ENCODE measurements at places on chromosomes 7 and 10.

DNA sequence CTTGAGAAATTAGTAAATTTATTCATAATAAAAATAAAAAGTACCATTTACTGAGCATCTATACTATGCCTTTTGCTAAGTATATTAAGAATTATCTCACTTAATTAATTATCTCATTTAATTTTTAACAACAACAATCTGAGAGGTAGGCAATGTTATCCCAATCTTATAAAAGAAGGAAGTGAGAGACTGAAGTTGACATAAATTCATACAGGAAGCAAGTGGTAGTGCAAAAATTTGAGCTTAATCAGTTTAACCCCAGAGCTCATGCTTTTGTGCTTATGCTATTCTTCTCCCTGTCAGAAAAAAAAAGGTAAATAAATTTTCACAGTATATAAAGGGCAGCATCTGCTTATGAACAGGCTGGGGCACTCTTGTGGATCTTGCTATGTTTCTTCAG, 2.7 kb upstream of the LIPF start:
- no peak for DNase-seq

- DNase-seq = no peak
Observed at GRCh38 chr7:41773756-41774155, 70.9 kb upstream of the INHBA start.

DNA sequence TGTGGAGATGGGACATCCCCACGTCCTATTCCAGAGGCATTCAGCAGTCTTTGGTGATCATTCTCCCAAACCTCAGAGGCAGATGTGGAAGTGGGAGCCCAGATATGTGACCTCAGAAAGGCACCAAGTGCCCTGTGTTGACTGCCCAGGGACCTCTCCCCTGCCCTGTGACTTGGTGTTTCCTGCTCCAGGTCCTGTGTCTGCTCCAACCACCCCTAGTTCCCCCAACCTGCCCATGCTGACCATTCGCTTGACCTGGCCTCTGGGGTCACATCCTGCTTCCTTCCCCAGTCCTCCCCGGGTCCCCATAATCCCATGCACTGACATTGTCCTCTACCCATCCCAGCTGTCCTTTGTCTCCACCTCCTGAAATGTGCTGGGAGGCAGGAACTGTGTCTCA, 7.6 kb downstream of the CYP26A1 start:
- no peak for DNase-seq

DNA sequence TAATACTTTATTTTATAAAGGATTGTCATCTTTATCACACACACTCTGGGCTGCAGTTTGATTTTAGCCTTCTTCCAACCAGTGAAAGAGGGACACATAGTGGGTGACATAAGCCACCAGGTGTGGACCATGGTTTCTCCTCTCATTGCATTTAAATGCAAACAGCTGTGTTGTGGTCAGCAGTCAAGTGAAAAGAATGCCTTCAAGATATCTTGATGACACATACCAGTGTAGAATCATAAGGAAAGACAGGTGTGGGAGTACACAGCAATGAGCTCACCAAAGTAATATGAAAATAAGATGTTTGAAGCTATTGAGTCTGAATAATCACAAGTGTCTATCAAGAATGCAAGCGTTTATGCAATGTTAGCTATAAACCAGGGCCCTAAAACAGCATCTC, 580.0 kb downstream of the XPNPEP1 start:
- DNase-seq = no peak

- DNase-seq = no peak
Observed at GRCh38 chr10:27494116-27494805, 9.8 kb upstream of the RAB18 start.

DNA sequence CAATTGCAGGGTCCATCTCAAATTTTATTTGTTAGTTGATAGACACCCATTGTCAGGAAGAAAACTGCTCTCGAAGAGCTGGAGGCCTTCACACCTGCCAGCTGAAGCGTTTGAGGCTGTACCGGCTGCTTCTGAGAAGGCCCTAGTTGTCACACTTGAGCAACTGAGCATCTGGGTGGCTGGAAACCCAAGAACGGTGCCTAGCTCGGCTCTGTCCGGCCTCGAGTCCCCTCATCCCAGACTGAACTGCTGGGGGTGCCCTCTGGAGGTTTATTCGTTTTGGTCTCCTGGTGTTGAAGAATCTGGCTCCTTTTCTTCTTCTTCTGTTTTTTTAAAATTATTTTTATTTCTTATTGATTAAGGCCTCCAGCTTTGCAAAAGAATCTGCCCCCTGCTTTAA, 59.3 kb upstream of the EXOC6 start:
- DNase-seq = no peak

DNA sequence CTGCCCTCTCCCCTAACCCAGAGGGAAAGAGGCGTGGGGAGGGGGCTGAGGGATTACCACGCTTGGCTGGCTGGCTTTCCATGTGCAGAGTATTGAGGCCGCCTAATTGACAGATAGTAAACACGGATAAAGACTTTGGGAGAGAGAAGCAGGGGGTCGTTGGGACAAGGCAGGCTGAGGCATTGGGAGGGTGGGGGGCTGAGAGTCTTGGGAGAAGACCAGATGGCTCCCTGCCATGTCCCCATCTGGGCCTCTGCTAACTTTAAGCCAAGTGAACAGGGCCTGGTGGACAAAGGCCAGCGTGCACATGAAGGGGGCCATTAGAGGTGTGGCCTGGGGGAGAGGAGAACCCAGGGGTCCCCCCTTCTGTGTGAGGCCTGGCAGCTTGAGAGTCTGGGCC, 55.4 kb upstream of the MXI1 start:
- DNase-seq = no peak

DNA sequence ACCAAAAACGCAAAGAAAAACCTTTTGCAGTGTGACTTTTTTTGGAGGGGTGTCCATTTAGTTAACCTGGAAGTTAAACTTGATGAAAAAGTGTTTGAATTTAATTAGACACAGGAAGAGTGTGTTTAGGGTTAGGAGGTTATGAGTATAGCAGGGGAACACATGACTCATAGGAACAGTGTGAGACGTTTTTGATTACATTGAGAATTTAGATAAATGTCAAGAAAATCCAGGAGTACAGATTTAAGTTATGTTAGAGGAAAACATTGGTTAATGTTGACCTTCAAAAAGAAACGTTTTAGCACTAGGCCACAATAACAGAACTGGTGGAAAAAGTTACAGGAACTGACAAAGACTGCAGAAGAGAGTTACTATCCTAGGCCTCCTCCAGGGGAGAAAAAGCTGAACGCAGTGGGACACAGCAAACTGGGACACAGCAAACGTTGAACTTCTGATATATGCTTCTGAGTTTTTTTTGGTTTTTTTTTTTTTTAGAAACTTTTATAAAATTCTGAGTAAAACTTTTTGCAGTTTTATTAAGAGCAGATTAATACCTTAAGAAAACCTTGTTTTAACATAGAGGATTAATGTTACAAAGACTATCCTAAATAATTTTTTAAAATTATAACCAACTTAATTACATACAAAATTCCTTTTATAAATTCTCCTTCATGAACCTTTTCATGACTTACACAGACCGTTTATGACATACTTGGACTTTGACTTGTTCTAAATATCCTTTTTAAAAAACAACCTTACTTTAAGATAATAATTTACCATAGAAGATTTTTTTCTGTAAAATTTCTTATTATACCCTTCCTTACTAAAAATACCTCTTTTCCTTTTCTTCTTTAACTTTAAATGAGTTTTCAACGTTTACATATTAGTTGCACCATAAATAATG, 22.2 kb downstream of the LANCL2 start:
- DNase-seq = no peak

GRCh38 chr7:29859524-29860185, 53.3 kb downstream of the WIPF3 start:
- DNase-seq = no peak

DNA sequence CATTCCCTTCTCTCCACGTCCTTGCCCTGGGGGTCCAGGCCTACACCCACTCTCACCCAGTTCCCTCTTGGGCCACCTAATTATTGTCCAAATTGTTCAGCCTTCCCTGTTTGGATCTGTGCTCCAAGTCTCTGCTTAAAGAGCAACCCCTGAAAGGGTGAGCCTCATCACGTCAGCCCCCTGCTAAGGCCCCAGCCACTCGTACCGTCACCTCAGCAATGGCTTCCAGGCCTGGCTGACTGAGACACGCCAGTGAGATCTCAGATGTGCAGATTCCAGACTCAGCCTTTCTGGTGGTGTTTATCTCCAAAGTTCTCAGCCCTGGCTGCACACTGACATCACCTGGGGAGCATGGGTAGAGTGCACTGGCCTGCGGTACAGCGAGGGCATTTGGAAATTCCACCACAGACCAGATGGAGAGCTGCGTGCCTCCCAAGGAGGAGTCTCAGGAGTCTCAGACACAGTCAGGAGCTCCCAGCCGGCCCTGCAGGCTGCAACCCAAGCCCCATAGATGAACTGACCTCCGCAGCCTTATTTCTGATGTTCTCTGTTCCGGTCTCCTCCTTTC, 87.5 kb downstream of the PRKAG2 start:
- DNase-seq = no peak

- DNase-seq = no peak
Observed at GRCh38 chr7:137591421-137591837, 247.9 kb upstream of the PTN start.

DNA sequence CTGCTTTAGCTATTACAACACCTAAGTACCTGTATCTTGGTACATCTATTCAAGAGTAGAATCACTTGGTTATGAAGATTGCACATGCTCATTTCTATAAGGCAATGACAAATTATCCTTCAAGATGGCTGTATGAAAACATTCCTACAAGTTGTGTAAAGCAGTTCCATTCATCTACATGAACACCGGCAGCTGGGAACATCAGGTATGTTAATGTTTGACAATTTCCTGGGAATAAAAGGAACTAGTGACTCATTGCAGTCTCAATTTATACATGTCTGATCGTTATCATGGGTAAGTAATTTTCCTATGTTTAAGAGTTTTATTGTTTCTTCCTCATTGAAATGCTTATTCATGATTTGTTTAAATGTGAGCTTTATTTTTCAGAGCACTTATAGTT, 203.2 kb upstream of the SEMA3E start:
- DNase-seq = no peak

DNA sequence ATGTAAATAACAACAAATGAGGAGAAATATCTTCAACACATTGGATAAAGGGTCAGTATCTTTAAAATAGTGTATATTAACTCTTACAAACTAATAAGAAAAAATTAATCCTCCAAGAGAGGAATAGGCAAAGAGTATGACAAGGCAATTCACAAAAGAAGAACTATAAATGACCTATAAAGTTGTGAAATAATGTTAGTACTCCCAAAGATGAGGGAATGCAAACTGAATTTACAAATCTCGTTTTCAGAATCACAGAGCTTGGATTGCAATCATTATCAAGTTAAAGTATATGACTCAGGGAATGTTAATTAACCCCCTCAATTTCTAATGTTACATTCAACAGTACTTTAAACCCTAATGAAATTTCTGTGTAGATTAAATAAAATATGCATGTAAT, 87.3 kb upstream of the TARP start:
- no peak for DNase-seq

DNA sequence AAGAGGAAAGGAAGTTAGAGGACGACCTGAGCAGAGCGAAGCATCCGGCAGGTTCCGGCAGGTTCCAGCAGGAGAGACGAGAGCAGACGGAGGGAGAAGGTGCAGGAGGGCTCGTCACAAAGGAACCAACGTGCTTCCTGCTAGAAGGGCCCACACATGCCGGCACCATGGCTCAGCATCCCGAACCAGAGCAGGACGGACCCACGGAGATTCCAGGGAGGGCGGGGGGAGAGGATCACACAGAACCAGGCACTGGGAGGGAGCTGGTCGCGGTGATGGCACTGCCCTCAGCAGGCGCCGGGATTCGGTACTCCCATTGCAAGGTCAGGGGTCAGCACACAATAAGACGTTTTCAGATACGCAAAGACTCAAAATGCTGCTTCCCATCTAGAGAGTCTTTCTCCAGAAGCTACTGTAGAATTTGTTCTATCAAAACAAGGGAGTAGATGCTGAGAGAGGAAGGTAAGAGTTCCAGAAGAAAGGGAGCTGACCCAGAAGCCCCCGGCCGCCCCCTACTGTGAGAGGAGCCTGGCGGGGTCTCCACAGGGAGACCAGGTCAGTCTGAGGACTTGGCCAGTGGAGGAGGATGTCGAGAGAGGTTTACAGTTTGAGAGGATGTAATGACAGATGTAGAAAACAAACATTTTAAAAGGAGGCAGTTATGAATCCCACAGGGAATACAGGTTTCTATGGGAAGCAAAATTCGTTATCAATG, 23.6 kb upstream of the PWWP2B start:
- no peak for DNase-seq

GRCh38 chr10:87550741-87551140, 46.0 kb downstream of the MINPP1 start:
- DNase-seq = no peak

GRCh38 chr10:64175271-64175962, 654.2 kb downstream of the REEP3 start:
- DNase-seq = no peak

GRCh38 chr10:116324227-116324950, at the start of gene CCDC172:
Gene CCDC172, plus strand, starts transcription at chr10:116324448. Its CDS starts 564 bp downstream, at chr10:116325012.
- DNase-seq = no peak

GRCh38 chr7:55214707-55215106, 150.4 kb upstream of the LANCL2 start:
- DNase-seq = no peak

- DNase-seq = no peak
Observed at GRCh38 chr7:88597941-88598425, 161.5 kb upstream of the ZNF804B start.

DNA sequence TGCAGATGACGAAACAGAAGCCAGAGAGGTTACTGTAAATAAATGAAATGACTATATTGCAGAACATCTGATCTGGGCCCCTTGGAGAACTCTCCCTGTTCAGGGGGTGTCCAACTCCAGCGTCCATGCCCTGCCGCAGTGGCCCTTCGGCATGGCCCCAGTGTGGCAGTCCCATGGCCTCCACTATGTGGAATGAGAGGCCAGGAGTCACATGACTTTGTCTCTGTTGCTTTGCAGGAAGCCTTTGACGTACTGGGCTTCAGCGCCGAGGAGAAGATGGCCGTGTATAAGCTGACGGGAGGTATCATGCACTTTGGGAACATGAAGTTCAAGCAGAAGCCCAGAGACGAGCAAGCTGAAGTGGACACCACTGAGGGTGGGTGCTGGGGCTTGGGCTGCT, 15.6 kb upstream of the MYH16 start:
- DNase-seq = no peak

- no peak for DNase-seq
Observed at GRCh38 chr10:71769279-71769823, 4.0 kb downstream of the VSIR start.

- no peak for DNase-seq
Observed at GRCh38 chr10:48768144-48768766, 83.6 kb downstream of the WDFY4 start.

- DNase-seq = no peak
Observed at GRCh38 chr7:27160145-27160545, 3.7 kb upstream of the HOXA7 start.

GRCh38 chr7:74371381-74372341, 82.0 kb upstream of the GTF2IRD1 start:
- no peak for DNase-seq

DNA sequence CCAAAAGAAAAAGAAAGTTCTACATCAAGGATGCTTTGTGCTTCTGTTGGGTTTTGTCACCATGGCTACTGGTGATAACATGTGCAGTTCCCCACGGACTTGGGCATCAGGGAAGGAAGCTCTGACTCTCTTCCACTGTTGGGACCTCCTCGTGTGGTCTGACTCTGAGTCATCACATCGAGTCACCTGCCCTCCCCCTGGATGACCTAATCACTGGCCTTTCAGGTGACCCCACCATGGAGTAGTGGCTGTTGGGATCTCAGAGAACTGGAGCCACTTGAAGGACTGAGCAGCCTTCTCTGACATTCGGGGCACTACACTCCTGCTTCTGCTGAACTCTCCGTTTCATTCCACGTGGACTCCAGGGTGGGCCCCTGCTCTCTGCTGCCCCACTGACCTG, 60.8 kb upstream of the DOCK1 start:
- no peak for DNase-seq

- DNase-seq = no peak
Observed at GRCh38 chr7:130277763-130278643, 11.3 kb downstream of the CPA2 start.
